Thoracic aorta endothelial cell (primary cell): ENCODE measurements at places on chromosomes 3 and 15. TPM values are rescaled to one million over a fixed set of nuclear protein-coding genes. Genes with fewer than 3 reads are reported as not detected.

Gene PLCB2
- total RNA-seq: 0.40 and 21.8 TPM in 2 replicates

Gene RTP1
- 0.13 TPM in 1 of 2 replicates, not detected in the other for total RNA-seq

Gene LIPC
- 0.07 TPM in 1 of 2 replicates, not detected in the other for total RNA-seq

Gene SLC28A2
- total RNA-seq: not detected in 2 replicates

Gene SEMA5B
- total RNA-seq: 0.07 TPM in 1 of 2 replicates, not detected in the other

Gene CCDC14
- total RNA-seq: 60.2 and 62.8 TPM in 2 replicates

Gene HDC
- total RNA-seq: not detected in 2 replicates

Gene KBTBD8
- total RNA-seq: 4.1 and 6.0 TPM in 2 replicates

Gene PPP1R14D
- total RNA-seq: not detected in 2 replicates

Gene PCOLCE2
- total RNA-seq: 1.3 and 2.5 TPM in 2 replicates

Gene DGKG
- total RNA-seq: 0.13 and 0.36 TPM in 2 replicates

Gene HTD2
- 6.3 and 8.1 TPM in 2 replicates for total RNA-seq

Gene KLHL24
- 49.5 and 54.6 TPM in 2 replicates for total RNA-seq

Gene SLC6A20
- not detected in 2 replicates for total RNA-seq

Gene EIF3J
- total RNA-seq: 102 and 108 TPM in 2 replicates

Gene KATNBL1
- 76.2 and 78.7 TPM in 2 replicates for total RNA-seq

Gene CSTA
- total RNA-seq: not detected in 2 replicates

Gene SYNPR
- total RNA-seq: not detected in 2 replicates

Gene TGM5
- not detected in 2 replicates for total RNA-seq

Gene CCR8
- not detected in 2 replicates for total RNA-seq

Gene CELSR3
- 0.27 and 0.29 TPM in 2 replicates for total RNA-seq

Gene RAF1
- total RNA-seq: 86.0 and 92.1 TPM in 2 replicates

Gene MRAS
- total RNA-seq: 10.0 and 17.6 TPM in 2 replicates

Gene SAXO2
- total RNA-seq: 0.22 and 0.40 TPM in 2 replicates

Gene SLC24A5
- total RNA-seq: 0.07 TPM in 1 of 2 replicates, not detected in the other

Gene IMPG2
- 0.50 and 0.53 TPM in 2 replicates for total RNA-seq

Gene PLA1A
- 0.13 and 0.22 TPM in 2 replicates for total RNA-seq

Gene SLC6A11
- not detected in 2 replicates for total RNA-seq

Gene CPN2
- not detected in 2 replicates for total RNA-seq

Gene NIPA2
- total RNA-seq: 118 and 133 TPM in 2 replicates

Gene DNAH12
- total RNA-seq: under 0.01 and 0.14 TPM in 2 replicates

Gene MORC1
- not detected in 2 replicates for total RNA-seq
